ENCODE measurements at places on chromosomes 4 and X.

GRCh38 chrX:22163326-22163725 lies 109.4 kb upstream of the CBLL2 start:
- DNase-seq: no peak

DNA sequence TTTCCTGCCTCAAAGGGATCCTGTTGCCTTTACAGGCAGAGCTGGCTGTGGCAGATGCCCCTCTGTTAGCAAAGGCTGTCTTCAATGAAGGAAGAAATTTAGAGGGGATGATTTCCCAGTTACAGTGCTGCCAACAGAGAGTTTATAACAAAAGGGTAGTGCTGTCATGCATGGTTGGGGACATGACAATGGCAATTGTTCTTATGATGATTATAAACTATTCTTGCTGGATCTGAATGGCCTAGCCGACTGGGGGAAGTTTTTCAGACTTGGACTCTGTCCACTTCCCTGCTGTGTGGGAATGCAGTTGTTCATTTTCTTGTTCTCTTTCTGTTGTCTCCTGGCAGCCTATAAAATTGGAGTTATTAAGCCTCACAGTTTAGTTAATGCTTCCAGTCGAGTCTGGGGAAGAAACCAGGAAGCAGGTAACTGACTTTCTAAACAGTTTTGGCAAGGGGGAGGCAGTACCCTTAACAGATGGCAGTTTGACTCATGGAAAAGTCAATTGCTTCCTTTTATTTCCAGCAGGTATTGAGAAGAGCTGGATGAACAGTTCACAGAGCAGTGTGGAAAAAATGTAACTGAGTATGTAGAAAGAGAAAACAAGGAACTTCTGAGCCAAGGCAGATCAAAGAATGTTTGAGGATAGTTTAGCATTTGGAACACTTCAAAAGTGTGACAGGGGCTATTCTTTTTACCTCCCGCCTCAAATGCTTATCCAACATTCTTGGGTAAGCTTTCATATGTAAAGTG lies 582.6 kb downstream of the RAPGEF2 start:
- no peak for DNase-seq

GRCh38 chr4:110122201-110122600 lies 76.2 kb downstream of the ELOVL6 start:
- no peak for DNase-seq

- no peak for DNase-seq
These were observed 86.2 kb downstream of the NHSL2 start for GRCh38 chrX:71996826-71997225.

DNA sequence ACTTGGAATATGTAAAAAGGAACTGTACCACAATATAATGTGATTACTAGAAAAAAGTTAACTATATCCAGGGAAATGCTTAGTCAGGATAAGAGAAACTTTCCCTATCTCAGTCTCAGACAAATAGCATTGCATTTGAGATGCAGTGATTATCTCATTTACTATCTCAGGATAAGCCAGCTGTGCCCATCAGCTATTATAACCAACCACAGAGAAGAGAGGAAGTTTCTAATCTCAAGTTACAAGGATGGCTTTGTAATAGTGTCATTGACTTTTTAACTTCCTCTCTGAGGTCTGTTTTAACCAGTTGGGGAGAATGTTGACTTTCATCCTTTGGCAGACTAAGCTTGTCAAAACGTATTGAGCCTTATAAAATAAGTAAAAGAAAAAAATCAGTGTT lies 56.5 kb downstream of the SNX25 start:
- DNase-seq: no peak

- no peak for DNase-seq
These were observed 71.4 kb upstream of the PSAPL1 start for GRCh38 chr4:7506119-7506518.

DNA sequence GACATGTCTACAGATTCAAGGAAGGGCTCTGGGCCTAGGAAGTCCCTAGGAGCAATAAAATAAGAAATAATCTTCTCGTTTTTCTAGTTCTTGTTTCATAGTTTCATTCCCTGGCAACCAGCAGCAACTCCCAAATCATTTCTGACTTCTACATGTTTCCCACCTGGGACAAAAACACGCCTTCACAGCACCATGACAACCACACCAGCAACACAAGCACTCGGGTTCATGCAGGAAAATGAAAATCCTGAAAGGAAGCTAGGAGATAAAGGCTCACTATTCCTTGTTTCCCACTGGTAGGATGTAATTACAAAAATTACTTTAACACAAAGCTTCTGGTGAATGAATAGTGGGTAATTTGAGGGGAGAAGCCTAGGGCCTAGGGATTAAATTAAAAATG lies 158.9 kb downstream of the ADAMTS3 start:
- DNase-seq: no peak

- DNase-seq: no peak
These were observed 81.9 kb upstream of the SCML1 start for GRCh38 chrX:17655211-17656034.

- no peak for DNase-seq
These were observed 151.3 kb downstream of the USP46 start for GRCh38 chr4:52507774-52508173.

- no peak for DNase-seq
These were observed 443.6 kb downstream of the GALNTL6 start for GRCh38 chr4:172256820-172257219.

- DNase-seq: no peak
These were observed 36.0 kb downstream of the MAML3 start for GRCh38 chr4:140117947-140118346.

- DNase-seq: no peak
These were observed 40.1 kb downstream of the ARHGEF9 start for GRCh38 chrX:63744850-63745394.

DNA sequence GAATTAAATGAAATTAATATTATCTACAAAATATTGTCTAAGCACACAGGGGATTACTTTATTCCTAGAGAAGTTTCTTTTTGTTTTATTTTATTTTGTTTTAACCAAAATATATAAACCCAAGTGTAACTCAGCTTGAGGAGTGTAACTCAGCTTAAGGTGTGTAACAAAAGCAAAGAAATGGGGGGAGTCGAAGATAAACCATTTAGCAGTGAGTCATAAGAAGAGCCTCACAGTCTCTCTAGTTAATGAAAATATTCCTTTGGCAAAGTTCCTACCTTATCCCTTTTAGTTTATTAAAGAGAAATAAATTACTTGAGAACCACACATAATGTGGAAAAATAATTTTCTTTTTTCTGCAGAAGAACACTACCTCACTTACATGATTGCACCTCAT lies 261.8 kb downstream of the KCTD8 start:
- DNase-seq: no peak

DNA sequence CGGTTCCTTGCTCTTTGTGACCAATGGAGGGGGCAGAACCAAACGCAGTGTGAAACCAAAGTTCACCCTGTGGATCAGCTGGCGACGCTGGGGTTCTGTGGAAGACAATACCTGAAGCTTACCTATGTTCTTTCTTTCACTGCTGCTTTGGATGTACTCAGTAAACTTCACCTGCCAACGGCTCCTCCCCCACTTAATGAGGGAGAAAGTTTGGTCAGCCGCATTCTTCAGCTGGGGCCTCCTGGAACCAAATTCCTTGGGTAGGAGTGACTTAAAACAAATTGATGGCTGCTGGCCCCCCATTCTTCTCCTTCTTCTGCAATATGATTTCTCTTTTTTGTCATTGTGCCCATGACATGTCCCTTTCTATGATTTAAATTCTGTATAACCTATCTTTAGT lies 282.4 kb downstream of the ANK2 start:
- DNase-seq: no peak

- DNase-seq: no peak
These were observed 258.5 kb upstream of the GIMD1 start for GRCh38 chr4:106627051-106627450.

- DNase-seq: no peak
These were observed 49.9 kb downstream of the IL15 start for GRCh38 chr4:141686146-141686775.

- no peak for DNase-seq
These were observed 165.6 kb upstream of the GALNT7 start for GRCh38 chr4:173002830-173003561.

- DNase-seq: no peak
These were observed 54.3 kb downstream of the ADGRL3 start for GRCh38 chr4:61254406-61254805.

- no peak for DNase-seq
These were observed 8.4 kb upstream of the HERC3 start for GRCh38 chr4:88583631-88584470.

DNA sequence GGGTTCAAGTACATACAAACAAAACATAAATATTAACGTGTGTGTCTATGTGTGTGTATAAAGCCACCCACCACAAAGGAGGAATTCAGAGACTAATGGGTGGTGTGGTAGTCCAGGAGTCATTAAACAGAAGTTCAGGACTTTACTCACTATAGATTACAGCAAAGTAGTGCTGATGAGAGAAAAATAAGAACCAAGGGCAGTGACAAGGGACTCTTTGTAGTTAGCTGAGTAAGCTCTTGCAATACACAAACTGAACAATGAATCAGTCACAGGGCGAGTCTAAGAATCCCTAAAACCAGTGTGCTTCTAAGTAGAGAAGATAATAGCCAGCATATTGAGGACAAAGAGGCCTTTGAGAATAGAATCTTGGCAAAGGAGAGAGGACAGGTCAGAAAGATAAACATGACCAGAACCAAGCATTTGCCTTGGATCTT lies 232.4 kb downstream of the PPP3CA start:
- DNase-seq: no peak

DNA sequence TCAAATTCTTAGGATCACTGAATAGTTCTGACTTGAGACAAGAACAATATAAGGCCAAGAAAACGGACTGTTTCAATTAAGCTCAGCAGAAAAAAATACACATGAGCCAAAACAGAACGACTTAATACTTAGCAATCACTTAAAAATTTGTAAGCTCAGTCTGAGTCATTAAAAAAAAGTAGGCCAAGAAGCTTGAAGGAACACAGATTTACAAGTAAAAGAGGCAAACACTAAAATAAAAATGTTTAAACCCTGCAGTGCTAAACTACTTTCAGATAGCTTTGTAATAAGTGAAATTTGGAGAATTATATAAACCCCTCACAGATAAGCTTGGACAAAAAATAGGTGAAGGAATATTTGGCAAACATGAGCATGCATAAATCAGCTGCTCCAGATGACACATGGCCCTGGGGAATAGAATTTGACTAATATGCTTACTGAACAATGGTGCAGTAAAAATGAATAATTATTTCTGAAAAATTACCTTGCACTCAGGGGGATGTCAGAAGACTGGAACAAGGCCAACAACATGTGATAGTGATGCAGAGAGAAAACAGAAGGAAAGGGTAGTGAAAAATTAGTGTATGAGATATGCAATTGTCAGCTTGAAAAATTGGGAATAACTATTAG lies 49.6 kb downstream of the LNX1 start:
- DNase-seq: no peak

DNA sequence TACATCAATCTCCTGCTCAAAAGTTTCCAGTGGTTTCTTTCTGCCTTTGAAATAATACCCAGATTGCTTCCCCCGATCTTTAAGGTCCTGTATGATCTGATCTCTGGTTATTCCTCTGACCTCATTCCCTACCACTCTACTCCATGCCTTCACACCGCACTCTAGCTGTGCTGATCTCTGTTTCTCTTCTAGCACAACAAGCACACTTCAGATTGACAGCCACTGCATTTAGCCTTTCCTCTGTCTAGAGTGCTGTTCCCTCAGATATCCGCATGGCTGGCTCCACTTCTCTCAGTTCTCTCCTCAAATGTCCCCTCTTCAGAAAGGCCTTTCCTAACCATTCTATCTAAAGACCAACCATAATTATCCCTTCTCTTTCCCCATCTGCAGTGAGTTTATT lies 370.4 kb upstream of the FGF13 start:
- no peak for DNase-seq

Data from stimulated activated CD8-positive, alpha-beta memory T cell treated with anti-CD3 and anti-CD28 coated beads, Interleukin-7, amount 100 ng/mL, for 48 hours (primary cell).